ENCODE measurements at places on chromosomes 16 and 17. TPM values are rescaled to one million over a fixed set of nuclear protein-coding genes. Genes with fewer than 3 reads are reported as not detected.

- no peak for ATAC-seq
Measured at GRCh38 chr16:24540602-24541210, 1.3 kb downstream of the RBBP6 start.

DNA sequence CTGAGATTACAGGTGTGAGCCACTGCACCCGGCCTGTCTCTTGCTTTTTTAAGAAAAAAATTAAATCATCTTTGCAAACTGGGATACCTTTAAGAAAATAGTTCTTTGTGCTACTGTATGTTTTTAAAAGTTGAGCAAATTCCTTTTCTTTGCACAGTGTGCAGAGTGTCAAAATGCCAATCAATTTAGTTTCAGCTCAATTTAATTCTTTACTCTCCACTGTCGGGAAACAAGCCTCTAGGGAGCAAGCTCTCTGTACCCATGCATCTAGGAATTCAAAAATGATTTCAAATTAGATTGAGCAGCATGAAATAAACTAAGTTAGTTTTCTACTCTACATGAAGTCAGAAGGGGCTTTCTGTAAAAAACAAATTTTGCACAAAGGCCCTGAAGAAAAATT is 141.5 kb upstream of the CORO6 start:
- no peak for ATAC-seq

DNA sequence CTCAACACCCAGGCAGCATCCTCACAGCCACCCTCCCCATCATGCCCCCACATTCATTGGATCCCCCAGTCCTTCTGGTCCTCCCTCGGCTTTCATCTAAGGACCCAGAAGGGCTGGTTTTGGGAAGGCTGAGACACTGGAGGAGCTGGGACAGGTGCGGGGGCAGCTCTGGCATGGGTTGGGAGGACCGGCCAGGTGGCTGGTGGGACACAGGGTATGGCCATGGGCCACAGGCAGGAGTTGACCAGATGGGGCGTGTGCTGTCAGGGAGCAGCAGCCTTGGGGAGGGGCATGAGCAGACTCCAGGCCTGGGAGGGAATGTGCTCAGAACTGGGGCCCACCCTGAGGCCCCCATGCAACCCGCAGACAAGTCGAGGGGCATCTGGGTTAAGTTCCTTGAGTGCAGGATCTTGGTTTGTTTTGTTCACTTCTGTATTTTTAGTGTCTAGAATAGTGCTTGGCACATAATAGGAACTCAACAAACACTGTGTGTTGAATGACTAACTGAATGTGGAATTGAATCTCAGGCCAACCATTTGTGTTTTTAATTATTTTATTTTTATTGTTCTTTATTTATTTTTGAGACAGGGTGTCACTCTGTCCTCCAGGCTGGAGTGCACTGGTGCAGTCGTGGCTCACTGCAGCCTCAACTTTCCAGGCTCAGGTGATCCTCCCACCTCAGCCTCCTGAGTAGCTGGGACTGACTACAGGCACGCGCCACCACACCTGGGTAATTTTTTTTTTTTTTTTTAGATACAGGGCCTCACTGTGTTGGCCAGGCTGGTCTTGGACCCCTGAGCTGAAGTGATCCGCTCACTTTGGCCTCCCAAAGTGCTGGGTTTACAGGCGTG is 5.6 kb downstream of the P2RX1 start:
- no peak for ATAC-seq

The MGAT5B gene
- 0.81 TPM for total RNA-seq
